Kasumi-1 (cell line): ENCODE measurements at places on chromosomes 11 and 22.

DNA sequence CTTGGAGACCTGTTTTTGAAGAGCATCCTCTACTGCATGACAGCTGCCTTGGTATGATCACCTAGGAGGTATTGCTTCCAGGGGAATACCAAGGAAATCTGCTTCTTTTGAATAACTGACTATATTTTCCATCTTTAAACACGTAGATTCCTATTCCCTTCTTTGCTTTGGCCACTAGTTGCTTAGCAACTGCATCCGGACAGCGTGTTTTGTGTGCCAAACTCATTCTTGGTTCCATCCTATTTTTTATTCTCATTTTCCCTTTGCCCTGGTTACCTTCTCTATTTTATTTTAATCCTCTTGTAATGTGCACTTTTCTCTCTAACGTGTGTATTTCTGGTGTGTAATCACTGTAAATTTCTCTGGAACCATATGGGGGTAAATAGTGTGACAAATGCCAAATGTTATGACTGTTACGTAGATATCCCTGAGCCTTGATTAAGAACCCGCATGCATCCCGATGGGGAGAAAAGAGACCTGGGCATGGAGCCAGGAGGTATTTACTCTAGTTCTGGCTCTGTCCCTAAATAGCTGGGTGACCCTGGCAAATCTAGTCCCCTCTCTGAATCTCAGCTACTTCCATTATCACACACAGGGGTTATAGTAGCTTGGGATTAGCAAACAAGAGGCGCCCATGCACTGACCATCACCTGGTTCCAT is 241.7 kb downstream of the MIAT start:
- no peak for DNase-seq

DNA sequence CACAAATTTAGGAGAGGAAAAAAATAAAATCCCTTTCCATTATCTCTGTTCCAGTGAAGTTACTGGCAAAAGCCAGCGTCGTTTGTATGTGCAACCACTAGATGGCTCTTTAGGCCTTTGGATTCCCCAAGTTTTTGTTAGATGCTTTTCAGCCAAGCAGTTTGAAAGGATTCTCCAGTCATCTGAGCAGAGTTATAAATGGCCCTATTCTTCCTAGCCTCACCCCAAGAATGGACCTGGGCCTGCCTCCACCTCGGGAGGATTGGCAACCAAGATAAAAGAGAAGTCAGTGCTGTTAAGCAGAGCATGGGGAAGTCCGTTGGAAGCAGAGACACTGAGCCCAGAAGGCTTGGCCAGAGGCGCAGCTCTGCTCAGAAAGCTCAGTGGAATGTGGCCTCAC is 15.4 kb downstream of the FAM181B start:
- peak; percentile 65 for DNase-seq

- DNase-seq = no peak
Measured at GRCh38 chr11:61602775-61603569, 22.1 kb upstream of the SYT7 start.

DNA sequence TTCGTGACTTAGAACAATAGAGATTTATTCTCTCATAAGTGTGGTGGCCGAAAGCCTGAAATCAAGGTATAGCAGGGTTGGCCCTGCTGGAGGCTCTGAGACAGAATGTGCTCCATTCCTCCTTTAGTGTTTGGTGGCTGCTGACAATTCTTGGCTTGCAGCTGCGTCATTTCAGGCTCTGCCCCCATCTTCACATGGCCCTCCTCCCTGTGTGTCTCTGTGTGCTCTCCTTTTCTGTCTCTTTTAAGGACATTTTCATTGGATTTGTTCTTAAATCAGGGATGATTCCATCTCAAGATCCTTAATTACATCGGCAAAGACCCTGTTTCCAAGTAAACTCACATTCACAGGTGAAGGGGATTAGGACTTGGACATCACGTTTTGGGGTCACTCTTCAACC is 10.2 kb upstream of the APOL6 start:
- no peak for DNase-seq

GRCh38 chr11:64540428-64540825 is 50.6 kb upstream of the SLC22A12 start:
- no peak for DNase-seq

DNA sequence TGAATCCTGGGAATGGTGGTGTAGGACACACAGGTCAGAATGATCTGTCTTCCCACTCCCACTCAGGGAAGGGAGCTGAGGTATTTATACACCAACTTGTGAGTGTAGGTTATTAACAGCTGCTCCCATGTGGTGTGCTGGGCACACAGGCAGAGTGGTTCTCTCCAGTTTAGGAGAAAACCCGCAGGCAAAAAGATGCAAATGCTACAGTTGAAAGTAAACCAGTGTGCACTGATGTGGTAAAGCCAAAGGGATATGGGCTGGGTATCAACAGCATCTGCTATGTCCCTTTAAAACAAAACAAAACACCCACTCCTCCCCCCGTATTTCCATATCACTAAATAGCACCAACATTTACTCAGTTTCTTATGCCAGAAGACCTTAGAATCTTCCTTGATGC is 75.4 kb upstream of the SYT13 start:
- no peak for DNase-seq

DNA sequence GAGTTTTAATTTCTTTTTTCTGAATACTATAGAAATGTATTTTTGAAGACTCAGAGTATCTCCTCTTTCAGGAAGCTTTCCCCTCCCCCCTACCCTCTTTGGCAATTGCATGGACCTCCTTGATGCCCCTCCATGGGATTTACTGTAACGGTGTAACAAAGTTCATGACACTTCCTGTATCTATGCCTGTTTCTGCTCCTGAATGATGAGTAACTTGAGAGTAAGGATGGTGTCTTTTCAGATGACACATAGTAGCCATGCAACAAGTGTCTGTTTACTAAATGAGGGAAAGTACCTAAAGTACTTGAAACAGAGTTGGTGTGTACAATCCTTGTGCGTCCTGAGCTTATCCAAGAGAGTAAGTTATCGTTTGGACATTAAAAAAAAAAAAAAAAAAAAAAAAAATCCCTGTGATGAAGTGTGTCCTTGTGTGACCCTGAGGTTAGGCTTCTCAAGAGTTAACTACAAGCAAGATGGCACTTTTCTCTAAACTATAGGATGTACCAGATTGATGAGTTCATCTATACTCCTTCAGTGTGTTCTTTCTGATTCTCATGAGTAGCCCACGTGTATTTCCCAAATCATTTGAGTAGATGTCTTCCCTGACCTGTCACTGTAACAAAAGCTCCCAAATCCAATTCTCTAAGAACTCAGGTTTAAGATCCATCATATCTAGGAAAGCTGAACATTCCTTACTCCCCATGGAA is 7.4 kb downstream of the ETS1 start:
- no peak for DNase-seq

DNA sequence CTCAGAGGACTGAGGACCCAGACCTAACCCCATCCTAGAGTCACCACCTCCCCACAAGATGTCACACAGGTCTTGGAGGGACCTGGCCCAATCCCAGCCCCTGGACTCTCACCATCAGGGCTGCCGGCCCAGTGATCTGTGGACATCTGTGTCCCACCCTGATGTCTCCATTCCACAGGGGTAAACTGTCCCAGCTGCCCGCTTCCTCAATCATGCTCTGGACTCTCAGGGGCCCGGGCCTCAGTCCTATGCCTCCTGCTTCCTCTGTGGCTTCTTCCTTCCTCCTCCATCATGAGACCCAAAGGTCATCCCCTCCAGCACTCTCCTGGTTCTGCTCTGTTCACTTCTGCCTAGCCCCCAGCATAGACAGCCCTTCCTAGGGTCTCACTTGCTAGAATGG is 32.2 kb downstream of the ARAP1 start:
- DNase-seq = peak; percentile 10

DNA sequence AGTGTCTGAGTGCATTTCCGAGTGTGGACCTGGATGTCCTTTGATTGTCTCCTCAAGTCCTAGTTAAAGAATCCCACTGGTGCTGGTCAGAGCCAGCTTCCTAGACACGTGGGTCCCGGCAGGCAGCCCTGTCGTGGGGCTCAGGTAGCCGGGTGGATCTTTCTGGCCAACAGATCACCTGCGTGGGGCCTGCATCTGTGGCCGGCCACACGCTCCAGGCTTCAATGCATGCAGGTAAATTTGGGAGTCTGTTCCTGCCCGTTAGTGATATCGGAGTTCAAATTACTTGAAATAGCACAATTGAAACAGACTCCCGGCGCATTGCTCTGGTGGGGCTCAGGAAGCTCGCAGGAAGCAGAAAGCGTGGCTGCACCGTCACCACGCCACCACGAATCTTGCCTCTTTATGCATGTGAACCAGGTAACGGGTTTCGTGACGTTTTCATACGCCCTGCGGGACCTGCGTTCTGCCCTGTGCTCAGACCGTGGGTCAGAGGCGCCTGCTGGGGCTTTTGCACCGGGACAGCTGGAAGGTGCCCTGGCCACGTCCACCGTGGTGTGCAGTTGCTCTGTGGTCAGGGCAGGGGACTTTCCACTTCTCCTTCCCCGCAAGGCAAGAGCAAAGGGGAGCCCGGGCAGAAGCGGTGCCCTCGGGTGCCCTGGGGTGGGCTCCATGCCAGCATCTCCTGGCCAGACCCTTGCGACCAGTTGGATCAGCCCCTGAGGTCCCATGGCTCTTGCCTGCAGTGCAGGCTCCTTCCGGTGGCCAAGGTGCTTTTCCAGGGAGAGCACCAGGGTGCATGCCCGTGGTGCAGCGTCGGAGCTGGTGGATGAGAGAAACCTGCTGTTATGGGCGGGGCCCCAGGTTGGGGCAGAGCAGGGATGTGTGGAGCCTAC is 803.5 kb downstream of the BRD1 start:
- DNase-seq = no peak

DNA sequence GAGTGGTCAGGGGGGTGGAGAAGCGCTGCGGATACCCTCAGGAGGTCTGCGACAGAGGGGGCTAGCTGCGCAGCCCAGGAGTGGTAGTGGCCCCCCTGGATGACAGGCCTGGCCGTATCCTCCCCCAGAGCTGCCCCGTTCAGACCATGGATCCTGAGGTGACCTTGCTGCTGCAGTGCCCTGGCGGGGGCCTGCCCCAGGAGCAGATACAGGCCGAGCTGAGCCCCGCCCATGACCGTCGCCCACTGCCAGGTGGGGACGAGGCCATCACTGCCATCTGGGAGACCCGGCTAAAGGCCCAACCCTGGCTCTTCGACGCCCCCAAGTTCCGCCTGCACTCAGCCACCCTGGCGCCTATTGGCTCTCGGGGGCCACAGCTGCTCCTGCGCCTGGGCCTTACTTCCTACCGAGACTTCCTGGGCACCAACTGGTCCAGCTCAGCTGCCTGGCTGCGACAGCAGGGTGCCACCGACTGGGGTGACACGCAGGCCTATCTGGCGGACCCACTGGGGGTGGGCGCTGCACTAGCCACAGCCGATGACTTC is 505 bp downstream of the NUDT22 start:
- peak; percentile 76 for DNase-seq

DNA sequence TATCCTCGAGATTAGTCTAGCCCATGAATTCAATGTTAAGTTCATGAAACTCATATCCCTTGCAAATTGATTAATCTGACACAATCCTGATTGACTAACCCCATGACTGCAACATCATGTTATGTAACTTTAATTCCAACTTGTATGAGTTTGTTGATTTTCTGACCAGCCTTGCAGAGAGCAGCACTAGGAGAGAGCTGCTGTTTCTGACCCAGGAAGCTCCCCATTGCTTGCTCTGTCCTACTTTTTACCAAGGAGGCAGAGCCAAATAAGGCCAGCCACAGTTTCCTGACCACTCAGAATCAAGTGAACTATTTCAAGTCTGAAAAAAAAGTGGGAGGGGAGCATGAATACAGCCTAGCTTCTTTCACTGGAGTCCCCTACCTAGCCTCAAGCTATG is 13.2 kb downstream of the MPZL3 start:
- no peak for DNase-seq

DNA sequence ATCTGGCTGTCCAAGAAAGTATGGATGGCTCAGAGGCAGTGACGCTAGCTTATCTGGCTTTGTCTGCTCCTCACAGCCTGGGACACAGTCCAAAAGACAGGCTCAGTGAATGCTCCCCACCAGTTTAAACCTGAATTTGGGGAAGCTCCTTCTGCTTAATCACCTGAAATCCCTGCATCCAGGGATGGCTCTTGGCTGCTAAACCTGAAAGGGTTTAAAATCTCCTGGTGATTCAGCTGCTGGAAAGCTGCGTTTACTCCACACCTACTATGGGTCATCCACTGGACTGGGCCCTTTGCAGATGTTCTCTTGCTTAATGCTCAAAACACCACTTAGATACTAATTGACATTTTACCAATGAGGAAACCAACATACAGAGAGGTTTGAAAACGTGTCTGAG is 302.0 kb upstream of the NARS2 start:
- DNase-seq = no peak

DNA sequence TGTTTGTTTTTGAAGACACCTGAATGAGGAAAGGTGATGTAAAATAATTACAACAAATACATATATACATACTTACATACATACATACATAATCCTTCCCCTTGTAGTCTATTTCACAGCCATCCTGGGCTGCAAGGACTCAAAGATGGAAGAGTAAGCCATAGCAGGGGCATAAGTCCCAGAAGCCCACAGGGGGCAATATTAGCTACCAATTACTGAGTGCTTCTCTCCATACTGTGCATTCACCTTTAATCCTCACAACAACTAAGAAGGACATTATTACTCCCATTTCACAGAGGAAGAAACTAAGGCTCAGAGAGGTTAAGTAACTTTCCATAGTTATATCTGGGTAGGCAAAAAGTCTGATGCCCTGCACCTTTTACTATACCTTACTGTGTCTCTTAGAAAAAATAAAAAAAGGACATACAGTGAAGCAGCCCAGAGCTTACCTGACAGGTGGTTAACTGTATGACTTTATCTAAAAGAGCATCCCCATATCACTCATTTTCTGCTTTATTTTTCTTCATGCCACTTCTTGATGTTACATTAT is 2.7 kb downstream of the SERGEF start:
- DNase-seq = peak; percentile 14
